ENCODE measurements at places on chromosomes 7 and 10.

- no peak for DNase-seq
These were observed 31.5 kb upstream of the OR9A4 start for GRCh38 chr7:141884539-141885225.

DNA sequence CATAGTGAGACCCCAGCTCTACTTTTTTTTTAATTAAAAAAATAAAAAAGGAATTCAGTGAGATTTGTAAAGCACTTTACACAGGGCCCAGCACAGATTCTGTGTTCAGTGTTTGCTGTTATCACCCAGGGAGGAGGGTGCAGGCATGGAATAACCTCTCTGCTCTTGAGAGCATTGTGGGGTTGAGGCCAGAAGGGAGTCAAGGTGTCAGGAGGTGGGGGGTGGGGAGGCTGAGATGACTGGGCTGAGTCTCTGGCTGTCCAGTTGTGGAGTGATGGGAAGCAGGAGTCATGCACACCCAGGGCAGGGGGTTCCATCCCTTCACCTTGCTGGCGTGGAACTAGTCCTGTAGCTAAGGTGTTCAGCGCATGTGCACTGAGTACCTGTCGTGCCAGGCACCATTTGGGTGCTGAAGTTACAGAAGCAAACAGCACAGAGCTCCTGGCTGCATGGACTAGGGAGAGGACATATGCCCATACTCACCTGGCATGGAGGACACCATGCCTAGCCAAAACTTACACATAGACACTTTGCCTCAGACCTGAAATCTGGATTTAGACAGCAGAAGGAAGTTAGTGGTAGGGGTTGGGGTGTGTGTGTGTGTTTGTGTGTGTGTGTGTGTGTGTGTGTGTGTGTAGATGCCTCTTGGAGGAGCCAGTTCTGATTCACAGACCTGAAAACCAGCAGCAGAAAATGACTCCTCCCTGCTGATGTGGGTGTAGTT lies 69.2 kb upstream of the LRRC4 start:
- DNase-seq, result no peak

DNA sequence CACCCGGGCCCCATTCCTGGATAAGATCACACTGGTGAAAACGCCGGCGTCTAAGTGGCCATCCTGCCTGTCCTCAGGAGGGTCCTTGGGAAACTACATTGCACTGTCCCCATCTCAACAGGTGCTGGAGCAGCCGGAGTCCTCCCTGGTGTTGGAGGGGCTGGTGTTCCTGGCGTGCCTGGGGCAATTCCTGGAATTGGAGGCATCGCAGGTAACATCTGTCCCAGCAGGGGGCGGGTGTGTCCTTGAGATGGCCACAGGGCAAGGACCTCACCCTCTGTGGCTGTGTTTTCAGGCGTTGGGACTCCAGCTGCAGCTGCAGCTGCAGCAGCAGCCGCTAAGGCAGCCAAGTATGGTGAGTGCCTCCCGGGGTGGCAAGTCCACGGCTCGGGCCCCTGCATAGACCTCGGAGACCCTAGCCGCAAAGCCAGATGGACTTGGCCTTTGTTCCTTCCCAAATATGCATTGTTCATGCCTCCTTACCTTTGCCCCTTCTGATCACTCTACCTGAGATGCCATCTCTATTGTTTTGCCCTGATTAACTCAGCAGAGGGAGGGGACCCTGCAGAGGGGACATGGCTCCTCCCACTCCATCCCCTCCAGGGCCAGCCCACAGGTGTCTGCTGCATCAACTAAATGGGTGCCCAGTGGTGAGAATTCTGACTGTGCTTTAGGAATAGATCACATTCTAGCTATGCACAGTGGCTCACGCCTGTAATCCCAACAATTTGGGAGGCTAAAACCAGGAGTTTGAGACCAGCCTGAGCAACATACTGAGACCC lies 23.8 kb downstream of the ELN start:
- DNase-seq, result no peak

GRCh38 chr7:53398566-53398965 lies 363.1 kb downstream of the POM121L12 start:
- DNase-seq, result no peak

- no peak for DNase-seq
These were observed 240.1 kb downstream of the POU6F2 start for GRCh38 chr7:39217783-39218182.

DNA sequence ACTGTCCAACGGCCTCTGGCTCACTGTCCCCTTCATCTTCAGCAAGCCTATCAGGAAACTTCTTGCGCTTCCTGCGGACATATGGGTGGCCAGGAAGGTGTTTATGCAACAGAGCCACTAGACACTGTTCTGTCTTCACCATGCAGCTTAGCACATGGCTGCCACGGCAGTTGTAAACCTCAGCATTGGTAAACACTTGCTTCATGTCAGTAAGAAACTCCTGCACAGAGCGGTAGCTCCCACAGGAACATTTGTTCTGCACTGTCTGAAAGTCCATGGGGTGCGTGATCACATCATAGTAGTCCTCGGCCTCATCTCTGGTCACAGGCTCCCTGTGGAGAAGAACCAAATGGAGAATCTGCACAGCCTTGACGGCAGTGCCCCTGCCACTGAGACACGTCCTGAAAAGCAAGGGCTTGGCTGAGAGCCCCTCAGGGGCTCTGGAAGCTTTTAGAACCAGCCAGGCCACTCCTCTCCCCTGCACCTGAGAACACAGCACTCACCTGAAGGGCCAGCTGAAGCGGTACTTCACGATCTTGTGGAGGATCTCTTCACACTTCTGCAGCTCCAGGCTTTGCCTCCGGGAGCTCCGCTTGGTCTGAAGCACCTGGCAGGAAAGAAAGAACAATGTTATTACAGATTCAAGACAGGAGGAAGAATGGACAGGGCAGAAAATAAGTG lies 8.8 kb downstream of the FZD9 start:
- DNase-seq, result no peak

DNA sequence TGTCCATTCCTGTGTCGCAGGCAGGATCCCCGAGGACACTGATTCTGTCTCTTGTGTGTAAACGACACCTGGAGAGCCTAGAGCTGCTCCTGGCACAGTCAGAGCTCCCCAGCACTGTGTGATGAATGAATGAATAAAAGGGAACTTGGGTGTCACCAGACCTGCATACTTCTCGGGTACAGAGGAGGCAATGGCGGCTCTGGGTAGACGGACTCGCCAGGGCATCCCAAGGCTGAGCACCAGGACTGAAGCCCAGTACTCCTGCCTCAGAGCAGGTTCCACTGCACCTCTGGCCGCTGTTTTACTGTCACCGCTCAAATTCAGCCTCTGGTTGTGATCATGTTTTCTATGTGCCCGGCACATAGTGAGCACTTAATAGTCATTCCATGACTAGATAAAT lies 255.8 kb downstream of the GLRX3 start:
- DNase-seq, result no peak

DNA sequence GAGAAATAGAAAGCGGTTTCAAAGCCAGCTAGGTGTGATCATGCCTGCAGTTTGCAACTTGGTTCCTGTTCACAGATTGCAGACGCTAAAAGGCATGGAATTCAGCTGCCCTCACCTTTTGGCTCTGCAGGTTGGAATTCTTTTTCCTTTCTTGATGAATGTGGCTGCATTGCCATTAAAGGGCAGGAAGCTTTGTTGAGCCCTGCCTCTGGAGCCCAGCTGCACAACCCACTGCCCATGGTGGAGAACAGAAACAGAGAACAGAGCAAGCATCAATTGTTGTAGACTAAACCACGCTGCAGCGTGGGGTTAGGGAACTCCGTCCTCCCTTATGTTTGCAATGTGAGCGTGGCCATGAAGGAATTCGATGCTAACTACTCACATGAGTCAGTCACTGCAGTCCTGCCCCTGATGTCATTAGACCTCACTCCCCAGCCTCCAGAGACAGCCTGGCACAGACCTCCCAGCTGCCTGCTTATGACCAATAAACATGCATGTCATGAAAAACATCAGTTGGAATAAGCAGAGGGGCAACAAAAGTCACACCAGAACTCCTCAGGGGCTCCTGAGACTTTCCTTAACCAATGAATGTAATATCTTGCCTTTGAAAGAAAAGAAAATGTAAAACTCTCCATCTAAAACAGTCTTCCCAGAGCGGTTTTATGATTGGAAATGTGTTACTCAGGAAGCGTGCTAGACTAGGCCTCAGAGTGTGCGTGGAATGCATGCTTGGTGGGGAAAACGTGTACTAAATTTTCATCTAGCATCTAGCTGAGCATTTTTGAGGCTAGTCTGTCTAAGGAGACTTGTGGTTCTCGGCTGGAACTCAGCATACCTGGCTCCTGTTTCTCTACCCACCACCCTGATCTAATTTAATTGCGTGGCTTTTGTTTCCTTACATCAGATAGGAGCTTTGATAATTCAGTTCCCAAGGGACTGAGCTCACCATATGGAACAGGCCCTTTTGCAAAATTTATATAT lies 232.2 kb downstream of the KIAA1217 start:
- DNase-seq, result no peak

GRCh38 chr7:105799677-105800076 lies 76.7 kb downstream of the ATXN7L1 start:
- no peak for DNase-seq

GRCh38 chr7:47625861-47626715 lies 44.2 kb upstream of the TNS3 start:
- no peak for DNase-seq

Measured in stimulated activated CD8-positive, alpha-beta memory T cell treated with anti-CD3 and anti-CD28 coated beads, Interleukin-2, amount 100 ng/mL, for 1 hour (primary cell).